Left forelimb (tissue), 1 donor: ENCODE measurements at places on chromosomes 2 and 18.

DNA sequence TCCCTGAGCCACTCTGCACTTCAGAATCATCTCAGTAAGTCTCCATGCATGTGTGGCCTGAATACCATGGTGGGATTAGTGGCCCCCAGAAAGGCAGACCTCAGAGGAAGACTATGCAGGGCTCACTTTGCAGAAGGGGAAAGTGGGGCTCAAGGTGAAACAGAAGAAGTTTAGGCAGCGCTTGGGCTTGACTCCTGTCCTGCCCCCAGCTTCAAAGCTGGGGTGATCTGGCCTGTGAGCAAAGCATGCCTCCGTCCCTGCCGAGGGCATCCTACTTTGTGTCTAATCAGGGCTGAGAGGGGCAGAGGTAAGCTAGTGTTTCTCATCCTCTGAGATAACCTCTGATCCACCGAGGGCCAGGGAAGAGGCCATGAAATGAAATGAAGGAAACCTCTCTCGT lies 7.9 kb downstream of the CAPN13 start:
- no peak for DNase-seq

- DNase-seq: peak; percentile 87
Measured at GRCh38 chr2:85753525-85754312, at the start of gene ATOH8. ATOH8 (plus strand) TSS chr2:85753991; CDS start chr2:85754190, 199 bp downstream.

GRCh38 chr2:216023055-216023648 lies 9.8 kb upstream of the MREG start:
- DNase-seq: no peak

- DNase-seq: no peak
Measured at GRCh38 chr18:78113136-78113939, 863.7 kb downstream of the GALR1 start.

GRCh38 chr2:52571380-52572347 lies 1195.9 kb upstream of the CHAC2 start:
- peak; percentile 57 for DNase-seq

DNA sequence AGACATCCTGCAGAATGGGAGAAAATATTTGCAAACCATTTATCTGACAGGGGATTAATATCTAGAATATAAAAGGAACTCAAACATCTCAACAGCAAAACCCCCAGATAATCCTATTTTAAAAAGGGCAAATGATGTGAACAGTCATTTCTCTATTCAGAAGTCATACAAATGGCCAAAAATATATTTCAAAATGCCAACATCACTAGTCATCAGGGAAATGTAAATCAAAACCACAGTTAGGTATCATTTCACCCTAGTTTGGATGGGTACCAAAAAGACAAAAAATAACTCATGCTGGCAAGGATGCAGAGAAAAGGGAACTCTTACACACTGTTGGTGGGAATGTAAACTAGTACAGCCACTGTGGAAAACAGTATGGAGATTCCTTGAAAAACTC lies 70.0 kb downstream of the TBR1 start:
- no peak for DNase-seq

DNA sequence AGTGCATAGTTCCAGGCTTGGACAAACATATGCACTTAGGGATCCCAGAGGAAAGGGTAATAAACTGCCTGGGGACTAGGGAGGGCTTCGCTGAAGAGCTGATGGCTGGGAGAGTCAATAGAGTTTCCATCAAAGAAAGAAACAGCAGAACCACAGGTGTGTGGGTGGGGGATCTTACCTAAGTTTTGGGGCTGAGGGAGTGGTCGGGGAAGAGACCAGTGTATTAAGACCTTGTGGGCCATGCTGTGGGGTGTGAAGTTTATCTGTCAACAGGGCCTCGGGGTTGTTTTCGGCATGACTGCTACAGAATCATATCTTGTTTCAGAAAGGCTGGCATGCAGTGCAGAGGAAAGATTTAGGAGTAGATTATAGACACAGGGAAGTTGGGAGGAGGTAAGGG lies 31.2 kb upstream of the GTF2A1L start:
- DNase-seq: no peak

- DNase-seq: no peak
Measured at GRCh38 chr18:36412778-36413177, 115.3 kb downstream of the FHOD3 start.

GRCh38 chr18:73780218-73780617 lies 367.4 kb downstream of the FBXO15 start:
- DNase-seq: no peak

GRCh38 chr2:10192392-10193015 lies 70.0 kb downstream of the RRM2 start:
- DNase-seq: peak; percentile 55

DNA sequence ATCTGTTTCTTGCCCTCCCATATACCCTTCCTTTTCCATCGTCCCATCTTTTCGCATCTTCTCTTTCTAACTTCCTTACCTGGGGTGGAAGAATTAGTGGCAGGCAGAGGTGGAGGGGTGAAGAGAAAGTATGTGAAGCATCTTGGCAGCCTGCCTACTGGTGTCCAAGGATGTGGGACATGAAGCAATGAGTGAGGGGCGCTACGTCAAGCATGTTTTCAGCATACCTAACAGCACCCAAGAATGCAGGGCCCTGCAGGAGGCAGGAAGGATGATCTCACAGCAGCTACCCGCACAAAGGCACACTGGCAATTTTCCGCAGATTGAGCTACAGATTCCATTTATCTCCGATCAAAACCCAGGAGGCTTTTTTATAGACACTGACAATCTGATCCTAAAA lies 42.2 kb downstream of the METTL4 start:
- no peak for DNase-seq

DNA sequence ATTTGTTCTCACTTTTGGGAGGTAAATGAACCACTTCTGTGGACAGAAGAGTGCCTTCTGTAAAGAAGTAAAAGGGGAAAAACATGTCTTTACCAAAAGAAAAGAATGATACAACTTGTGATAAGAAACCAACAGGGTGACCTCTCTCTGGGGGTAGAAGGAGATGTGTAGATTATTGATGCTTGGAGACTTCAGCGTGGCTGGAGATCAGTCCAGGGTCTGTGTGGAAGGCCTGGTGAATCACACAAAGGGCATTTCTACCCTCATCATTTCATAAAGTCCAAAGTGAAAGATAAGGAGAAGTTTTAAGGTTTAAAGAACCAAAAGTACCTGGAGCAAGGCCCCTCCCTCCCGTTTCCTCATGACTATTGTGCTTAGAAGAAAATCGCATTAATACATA lies 142.5 kb downstream of the NCK2 start:
- no peak for DNase-seq

DNA sequence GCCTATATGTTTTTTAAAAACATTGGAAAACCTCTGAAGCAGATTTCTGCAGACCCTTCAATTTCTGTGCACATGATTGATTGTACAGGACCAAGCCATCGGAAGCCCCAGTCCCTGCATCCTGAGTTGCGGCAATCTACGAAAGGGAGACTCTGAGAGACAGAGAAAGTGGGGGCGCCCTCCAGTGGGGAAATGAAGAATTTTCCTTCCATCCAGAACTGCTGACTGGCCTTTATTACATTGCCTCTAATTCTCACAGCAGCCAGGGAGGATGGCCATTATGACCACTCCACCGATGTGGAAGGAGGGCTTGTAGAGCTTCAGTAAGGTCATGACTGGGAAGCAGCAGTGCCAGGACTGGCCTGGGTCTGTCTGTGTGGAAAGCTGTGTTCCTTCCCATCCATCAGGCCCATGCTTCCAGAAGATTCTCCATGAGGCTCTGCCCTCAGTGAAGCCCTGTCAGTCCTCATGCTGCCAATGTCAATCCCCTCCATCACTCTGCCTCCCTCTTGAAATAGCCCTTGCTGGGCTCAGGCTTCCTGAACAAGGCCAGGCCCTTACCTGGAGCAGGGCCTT lies 20.0 kb upstream of the RESP18 start:
- no peak for DNase-seq

- no peak for DNase-seq
Measured at GRCh38 chr2:217832987-217833386, 169.8 kb downstream of the TNS1 start.

DNA sequence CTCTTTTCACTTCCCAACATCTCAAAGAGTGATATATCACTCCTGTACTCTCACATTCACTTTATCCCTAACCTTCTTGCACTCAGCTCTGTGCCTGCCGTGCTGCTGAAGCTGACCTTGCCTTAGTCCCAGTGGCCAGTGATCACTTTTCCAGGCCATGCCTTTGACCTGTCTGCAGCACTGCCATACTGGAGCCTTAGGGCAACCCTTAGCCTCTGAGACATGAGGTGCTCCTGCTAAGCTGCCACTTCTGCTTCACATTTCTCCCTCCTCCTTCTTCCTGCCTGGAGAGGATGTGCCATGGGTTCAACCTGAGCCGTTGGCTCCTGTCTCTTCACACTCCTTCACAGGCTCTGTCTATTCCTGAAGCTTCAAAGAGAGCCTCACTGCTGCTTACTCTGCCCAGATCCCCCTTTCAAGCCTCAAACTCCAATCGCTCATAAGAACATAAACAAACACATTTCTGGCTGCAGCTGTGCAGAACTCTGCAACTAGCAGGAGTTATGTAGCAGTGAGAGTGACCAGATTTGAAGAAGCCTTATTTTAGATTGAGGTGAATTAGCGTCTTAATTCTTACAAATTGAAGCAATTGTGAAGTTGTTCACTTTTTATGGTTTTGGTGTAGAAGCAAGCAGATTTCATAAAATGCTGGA lies 716.2 kb upstream of the FANCL start:
- no peak for DNase-seq

- DNase-seq: no peak
Measured at GRCh38 chr18:48409591-48410094, 460 bp upstream of the ZBTB7C start.

GRCh38 chr2:207409517-207409916 lies 120.2 kb upstream of the CREB1 start:
- DNase-seq: no peak

DNA sequence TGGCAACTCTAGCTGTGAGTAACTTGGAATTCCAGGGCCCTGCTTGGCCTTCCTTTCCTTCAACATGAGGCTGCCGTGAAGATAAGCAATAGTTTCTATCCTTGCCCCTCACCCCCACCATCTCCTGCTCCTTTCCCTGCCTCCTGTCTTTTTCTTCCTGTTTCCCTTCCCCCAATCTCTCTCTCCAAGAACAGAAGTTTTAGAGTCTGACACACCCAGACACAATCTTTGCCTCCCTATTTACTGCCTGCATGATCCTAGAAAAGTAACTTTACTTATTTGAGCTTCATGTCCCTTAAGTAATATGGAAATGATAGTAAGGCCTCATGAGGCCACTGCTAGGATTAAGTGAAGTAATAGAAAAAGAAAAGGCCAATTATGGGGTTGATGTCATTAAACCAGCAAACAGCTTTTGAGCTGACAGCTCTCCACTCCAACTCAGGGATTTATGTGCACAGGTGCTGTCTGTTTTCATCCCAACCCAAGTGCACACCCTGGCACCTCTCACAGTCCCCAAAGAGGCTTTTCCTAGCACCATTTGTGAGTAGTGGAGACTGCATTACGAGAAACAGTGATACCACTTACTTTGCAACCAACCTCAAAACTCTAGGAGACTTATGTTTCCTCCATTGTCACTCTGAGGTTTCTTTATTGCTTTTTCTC lies 123.7 kb upstream of the SIX3 start:
- no peak for DNase-seq

- no peak for DNase-seq
Measured at GRCh38 chr2:1940679-1941078, 196.4 kb upstream of the PXDN start.

DNA sequence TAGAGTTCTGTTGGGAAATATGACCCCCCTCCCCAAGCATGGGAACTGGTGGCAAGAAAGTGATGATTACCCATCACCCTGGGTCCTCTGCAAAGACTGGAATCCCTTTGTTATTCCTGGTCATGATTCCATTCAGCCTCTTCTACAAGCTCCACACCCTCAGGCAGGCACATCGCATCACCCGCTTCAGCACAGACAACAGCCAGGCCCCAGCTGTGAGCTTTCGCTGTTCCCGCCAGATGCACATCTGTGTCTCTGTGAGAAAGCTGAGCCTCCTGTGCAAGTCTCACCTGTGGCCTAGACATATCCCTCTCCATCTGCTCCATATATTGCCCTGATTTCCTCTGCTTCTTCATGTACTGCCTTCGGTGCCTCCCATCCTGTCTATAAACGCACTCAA lies 368.0 kb upstream of the RAB6C start:
- no peak for DNase-seq

GRCh38 chr18:25843791-25844190 lies 246.6 kb downstream of the SS18 start:
- DNase-seq: no peak
